ENCODE measurements at places on chromosomes 12 and 14.

DNA sequence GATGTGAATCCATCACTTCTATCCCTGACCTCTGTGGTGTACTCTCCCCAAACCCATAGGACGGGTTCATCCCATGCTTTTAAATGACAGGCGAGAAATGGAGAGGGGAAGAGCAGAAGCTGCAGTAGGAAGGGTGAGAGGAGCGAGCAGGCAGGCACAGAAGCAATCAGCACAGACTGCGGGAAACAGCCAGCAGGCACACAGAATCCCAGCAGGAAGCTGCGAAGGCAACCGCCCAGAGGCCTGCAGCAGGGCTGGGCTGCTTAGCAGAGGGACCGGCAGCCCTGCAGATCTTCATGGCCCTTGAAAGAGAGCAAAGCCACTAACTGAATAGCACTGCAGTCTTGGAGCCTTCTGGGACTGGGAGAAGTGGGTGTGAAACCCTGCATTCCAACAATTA lies 287.0 kb upstream of the FKBP4 start:
- no peak for DNase-seq

DNA sequence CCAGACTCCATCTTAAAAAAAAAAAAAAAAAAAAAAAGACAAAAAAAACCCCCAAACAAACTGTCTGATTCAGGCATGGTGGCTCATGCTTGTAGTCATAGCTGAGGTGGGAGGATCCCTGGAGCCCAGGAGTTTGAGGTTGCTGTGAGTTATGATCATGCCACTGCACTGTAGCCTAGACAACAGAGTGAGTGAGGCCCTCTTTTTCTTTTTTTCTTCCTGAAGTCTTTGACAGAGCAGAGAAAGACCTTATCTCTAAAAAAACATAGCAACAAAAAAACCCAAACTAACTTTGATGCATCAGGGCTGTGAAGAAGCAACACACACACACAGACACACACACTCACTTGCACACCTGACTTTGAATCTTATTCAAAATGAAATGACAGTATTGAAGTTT lies 7.7 kb upstream of the AMN1 start:
- DNase-seq, result no peak

DNA sequence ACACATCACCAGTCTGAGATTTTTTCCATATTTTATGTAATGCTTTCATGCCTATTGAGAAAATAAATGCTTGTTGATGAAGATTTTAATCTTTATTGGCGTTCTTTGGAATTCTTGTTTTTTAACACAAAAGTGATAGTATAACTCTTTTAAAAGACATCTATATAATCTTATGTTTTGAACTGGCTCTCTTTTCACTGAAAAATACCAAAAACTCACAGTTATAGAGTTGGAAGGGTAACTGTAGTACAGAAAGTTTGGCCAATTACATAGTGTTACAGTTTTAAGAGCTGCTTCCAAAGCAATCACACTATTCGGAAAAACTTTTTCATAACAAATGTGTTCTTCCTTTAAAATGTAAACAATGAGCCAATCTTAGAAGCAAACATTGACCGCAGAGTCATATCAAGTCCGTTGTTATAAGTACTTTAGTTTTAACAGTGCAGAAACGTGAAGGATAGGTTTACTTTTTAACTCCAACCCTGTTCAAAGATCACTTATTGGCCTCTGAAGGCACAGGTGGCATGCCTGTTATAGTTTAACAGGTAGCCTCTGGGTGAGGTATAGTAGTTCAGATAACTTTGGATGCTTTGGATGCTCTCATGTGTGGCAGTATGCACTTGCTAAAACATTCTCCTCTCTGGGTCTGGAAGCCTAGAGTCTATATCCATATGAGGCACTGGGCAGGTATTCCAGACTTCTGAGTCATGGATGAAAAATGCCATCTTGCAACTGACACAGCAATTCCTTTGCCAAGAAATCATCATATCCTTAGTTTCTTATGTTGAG lies 12.1 kb upstream of the NTN4 start:
- DNase-seq, result no peak

- DNase-seq, result peak; percentile 79
These were observed 75.2 kb upstream of the PLEKHG3 start for GRCh38 chr14:64628940-64629408.

- DNase-seq, result no peak
These were observed 123.7 kb upstream of the NTF3 start for GRCh38 chr12:5308216-5308615.

GRCh38 chr12:131912518-131913274 lies 16.4 kb upstream of the PUS1 start:
- no peak for DNase-seq

Measured in lower leg skin (tissue), 4 donors.